ENCODE measurements at places on chromosomes 1 and 21.

GRCh38 chr1:4611563-4612341 lies 42.7 kb upstream of the AJAP1 start:
- no peak for DNase-seq

GRCh38 chr1:178495741-178496409 lies 889 bp downstream of the CLEC20A start:
- no peak for DNase-seq

DNA sequence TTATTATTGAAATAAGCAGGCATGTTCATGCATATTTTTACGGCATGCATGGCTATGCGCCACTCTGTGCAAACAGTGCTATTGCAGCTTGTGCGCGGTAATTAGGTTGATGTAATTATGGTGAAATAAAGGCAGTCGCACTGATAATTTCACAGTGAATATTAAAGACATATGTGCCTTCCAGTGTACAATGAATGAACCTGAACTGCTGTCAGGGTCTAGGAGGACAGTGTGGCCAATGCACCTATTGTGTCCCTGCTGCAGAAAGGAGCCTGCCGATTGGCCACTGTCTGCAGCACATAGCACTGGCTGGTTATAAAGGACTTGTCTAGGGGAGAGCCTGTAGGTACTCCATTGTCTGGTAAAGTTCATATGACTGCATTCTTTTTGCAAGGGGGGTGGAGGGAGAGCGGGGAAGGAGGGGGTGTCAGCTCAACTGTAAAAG lies 340.4 kb downstream of the USP25 start:
- no peak for DNase-seq

DNA sequence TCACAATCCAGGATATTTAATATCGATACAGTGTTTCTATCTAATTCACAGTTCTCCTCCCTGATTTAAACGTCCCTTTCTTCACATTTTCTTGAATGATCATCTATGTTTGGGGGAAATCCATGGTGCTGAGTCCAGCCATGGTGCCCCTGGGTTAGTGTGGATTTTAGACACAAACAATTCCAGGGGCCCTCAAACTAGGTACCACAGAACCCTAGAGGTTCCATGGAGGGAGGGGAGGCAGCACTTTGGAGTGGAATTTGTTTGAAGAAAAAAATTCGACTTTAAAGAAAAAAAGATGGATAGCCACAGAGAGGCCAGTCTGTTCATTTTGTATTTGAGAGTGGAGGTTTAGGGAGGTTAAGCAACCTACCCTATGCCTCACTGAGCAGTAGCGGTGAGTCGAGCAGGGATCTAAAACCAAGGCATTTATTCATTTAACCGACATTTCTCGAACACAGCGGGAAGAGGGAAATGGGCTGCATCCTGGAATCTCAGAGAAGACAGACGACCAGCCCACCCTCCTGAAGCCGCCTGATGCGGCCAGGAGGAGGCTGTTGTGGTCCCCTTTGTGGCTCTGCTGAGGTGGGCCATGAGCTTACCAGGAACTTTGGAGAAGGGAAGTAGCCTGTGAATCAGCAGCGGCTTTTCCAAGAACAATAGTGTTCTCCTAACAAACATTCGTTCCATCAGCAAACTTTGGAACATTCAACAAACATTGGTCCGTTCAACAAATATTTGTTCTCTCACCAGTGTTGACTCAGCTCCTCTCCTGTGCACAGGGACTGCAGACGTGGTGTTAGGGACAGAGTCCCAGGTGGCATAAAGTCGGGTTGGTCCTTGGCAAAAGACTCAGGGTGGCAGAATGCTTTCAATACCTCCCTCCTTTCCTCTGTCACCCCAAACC lies 103.5 kb upstream of the ZBTB40 start:
- DNase-seq, result no peak

- no peak for DNase-seq
Measured at GRCh38 chr1:93317207-93317606, 28.5 kb upstream of the DR1 start.
